ENCODE measurements at places on chromosomes 6 and 20.

DNA sequence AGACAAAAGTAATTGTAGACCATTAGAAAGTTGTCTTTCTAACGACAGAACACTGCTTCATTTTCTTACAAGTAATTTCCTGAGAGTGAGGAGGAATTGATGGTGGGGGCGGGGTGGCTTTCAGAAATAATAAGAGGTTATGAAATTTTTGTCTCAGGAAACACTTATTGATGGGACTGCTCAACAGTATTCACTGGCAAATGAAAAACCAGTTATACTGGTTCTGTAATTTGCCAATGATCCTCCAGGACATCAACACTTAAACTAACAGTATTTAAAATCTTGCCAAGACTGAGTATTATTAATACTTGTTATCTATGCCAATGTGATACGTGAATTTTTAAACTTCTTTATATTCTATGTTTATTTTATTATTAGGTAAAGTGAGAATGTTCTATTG is 41.8 kb upstream of the FUT9 start:
- DNase-seq: no peak

DNA sequence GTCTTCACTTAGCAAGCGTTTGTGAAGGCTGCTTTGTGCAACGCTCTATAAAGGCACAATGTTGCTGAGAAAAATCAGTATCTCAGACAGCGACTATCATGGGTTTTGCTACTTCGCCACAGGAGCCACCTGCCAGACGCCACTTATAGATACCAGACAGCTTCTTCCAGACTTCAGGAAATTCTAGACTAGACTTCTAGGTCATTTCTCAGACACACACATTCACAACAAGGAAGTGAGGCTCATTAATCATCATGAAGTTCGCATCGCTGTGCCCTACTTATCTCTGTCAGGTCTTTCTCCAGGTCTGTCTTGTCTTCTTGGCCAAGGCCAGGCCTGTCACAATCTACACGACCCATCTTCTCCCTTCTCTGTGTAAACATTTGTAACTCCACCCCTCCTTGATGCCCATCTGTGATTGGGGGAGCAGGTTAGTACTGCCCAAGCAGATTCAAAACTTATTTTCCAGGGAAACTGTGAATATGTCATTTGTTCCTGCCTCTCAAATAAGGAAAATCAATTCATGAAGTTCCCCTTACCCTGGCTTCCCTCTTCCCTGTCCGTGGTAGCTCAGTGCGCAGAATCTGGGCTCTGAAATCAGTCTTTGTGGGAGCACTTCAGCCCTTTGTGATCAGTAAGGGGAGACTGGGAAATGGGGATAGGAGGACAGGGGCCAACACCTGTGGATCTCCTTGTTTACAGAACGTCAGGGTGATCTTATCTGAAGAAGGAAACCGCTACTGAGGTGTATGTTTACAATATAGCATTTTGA is 115.5 kb downstream of the TNFAIP3 start:
- DNase-seq: no peak

GRCh38 chr6:42423244-42423643 is 28.5 kb downstream of the TRERF1 start:
- no peak for DNase-seq

DNA sequence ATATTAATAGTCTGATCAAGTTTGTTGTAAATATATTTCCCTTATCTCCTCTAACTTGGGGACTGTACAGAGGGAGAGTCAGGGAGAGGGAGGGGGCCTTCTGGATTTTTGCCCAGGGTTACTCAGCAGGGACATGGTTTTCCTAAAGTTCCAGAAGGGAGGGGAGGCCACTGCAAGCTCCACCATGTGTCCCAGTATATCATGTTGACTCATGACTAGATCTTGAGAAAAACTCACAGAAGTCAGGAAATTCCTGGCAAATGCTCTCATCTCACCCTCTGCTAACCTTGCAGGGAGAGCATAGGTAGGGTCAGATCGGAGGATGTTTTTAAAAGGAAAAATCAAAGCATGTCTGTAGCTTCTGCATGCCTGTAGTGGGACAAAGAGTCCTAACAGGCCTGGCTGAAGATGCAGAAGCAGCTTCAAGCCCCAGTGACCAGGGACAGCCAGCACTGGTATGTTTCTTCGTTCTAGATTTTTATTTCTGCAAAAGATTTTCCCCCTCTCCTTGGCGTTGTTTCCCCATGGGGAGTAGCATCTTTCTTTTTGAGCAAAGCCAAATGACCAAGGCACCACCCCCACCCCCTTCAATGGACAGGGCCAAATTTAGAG is 272.9 kb upstream of the SUPT3H start:
- no peak for DNase-seq

- no peak for DNase-seq
Measured at GRCh38 chr20:1868856-1869255, 26.4 kb upstream of the SIRPA start.

- no peak for DNase-seq
Measured at GRCh38 chr6:56038764-56039163, 163.4 kb upstream of the BMP5 start.

DNA sequence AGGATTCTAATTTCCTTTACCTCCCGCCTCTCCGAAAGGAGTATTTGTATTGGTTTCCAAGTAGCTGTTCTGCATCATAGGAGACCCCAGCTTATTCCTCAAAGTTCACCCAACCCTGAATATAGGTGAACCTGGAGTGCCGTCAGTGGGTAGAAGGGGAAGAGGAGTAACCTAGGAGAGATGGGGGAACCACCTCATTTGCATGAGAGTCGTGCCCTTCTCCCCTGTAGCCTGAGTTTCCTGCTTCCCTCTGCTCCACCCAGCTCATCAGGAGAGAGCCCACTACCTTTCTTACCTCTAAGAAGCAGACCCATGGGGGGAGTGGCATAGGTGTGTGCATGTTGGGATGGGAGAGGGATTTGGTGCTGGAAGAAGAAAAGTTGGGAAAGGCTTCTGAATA is 17.3 kb upstream of the WFDC2 start:
- DNase-seq: no peak

GRCh38 chr6:77019081-77019480 is 444.2 kb downstream of the HTR1B start:
- no peak for DNase-seq

DNA sequence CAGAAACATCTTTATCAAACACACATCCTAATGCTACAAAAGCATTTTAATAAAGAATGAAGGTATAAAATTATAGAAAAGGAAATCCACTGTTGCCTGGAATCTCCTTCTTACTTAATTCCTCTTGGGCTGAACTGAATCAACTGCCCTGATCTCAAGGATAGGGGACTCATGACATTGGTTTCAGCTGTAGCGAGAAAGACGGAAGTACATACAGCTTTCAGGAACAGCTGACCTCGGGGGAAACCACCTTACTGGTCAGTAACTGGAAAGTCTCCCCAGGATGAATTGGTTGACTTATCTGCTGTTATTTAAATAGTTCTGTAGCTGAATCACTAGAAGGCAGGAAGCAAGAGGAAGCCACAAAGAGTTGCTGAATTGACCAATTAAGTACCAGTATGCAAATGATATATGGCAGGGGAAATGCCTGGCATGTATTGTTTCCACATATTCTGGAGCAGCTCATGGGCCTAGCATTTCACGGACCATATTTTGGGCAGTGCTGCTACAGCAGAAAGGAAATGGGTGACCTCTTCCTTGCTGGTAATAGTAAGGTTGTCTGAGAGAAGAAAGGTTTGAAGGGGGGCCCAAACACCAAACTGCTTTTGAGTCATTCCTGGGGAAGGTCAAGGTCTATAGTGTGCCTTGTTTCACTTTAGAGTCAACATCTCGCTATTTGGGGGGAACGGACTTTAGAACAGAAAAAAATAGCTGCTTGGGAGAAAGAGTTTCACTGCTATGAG is 43.7 kb upstream of the MAP7 start:
- DNase-seq: no peak

GRCh38 chr20:35023624-35024023 is 68.0 kb downstream of the MYH7B start:
- no peak for DNase-seq

GRCh38 chr20:3995067-3995748 is 20.1 kb downstream of the RNF24 start:
- no peak for DNase-seq

GRCh38 chr6:81486234-81486633 is 266.2 kb downstream of the TENT5A start:
- DNase-seq: no peak

- DNase-seq: no peak
Measured at GRCh38 chr20:45246109-45246508, 8.3 kb downstream of the SLPI start.

- DNase-seq: no peak
Measured at GRCh38 chr20:33463332-33464101, 20.0 kb upstream of the SNTA1 start.

- DNase-seq: no peak
Measured at GRCh38 chr6:137013031-137013430, 31.7 kb downstream of the IL20RA start.

GRCh38 chr6:108714101-108714765 is 134.0 kb upstream of the ARMC2 start:
- no peak for DNase-seq

DNA sequence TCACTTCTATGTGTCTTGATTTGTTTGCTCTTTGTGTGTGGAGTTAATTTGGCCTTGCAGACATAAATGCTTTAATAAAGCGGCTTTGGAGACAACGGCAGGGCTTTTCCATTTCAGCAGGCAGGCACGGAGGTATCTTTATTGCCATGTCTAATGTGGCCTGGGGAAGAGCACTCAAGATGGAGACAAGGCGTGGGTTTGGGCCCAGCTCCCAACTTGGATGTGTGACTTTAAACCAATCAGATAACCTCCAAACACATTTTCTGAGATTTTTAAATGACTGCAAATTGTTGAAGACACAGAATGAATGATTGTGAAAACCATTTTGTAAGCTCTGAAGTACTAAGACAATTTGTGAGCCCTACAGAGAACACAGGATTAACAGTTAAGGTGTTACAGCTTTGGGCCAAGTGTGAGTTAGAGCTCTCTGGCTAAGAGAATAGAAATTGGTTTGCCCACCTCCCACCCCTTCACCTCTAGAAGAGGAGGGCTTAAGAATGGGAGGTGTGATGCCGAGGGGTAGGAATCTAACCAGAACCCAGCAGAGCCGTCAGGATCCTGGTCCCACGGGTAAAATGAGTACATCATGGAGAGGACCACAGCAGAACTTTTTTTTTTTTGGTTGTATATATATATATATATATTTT is 9.0 kb downstream of the DYNLT1 start:
- no peak for DNase-seq

GRCh38 chr20:17678295-17678694 is 3.7 kb downstream of the RRBP1 start:
- no peak for DNase-seq

GRCh38 chr6:38077488-38078030 is 258.0 kb downstream of the ZFAND3 start:
- DNase-seq: no peak

DNA sequence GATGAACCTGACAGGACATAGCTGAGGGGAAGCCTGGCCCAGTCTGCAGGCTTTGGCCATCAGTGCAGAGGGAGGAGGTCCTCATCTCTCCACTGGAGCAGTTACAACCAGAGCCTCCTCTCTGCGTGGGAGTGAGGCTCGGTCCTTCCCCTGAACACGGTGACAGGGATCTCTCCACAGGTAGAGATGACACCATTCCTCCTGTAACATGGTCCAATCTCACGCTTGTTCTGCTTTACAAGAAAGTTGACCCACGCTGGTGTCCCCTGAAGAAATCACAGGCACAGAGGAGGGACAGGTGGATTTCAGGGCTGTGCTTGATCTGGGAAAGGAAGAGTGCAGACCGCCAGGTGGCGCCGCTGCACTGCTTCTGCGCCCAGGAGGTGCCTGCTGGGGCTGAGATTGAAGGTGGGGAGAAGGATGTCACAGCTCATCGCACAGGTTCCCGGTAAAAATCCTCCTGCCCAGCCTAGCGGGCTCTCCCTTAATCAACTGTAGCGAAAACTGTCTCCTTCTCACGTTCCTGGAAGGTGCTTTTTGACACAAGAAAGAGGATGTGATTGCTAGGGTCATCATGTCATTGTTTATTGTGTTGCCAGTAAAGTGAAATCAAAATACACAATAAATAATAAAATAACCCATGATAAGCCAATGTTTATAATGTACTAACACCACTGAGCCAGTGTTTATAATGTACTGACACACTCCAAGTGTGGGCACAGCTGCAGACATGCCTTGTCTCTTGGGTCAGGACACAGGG is 20.4 kb downstream of the HLA-G start:
- peak; percentile 47 for DNase-seq

- DNase-seq: no peak
Measured at GRCh38 chr6:169915769-169916550, 164.5 kb downstream of the ERMARD start.

DNA sequence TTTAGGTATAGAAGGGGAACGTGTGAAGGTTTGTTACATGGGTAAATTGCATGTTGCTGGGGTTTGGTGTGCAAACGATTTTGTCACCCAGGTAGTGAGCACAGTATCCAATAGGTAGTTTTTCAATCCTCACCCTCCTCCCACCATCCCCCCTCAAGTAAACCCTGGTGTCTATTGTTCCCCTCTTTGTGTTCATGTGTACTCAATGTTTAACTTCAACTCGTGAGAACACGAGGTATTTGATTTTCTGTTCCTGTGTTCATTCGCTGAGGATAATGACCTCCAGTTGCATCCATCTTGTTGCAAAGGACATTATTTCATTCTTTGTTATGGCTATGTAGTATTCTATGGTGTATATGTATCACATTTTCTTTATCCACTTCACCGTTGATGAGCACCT is 11.6 kb upstream of the VNN1 start:
- DNase-seq: no peak

GRCh38 chr20:3864518-3864917 is 17.9 kb downstream of the MAVS start:
- no peak for DNase-seq

GRCh38 chr20:15236812-15237211 is 899.4 kb upstream of the FLRT3 start:
- DNase-seq: no peak

- DNase-seq: no peak
Measured at GRCh38 chr6:48619771-48620170, 508.8 kb upstream of the PTCHD4 start.

DNA sequence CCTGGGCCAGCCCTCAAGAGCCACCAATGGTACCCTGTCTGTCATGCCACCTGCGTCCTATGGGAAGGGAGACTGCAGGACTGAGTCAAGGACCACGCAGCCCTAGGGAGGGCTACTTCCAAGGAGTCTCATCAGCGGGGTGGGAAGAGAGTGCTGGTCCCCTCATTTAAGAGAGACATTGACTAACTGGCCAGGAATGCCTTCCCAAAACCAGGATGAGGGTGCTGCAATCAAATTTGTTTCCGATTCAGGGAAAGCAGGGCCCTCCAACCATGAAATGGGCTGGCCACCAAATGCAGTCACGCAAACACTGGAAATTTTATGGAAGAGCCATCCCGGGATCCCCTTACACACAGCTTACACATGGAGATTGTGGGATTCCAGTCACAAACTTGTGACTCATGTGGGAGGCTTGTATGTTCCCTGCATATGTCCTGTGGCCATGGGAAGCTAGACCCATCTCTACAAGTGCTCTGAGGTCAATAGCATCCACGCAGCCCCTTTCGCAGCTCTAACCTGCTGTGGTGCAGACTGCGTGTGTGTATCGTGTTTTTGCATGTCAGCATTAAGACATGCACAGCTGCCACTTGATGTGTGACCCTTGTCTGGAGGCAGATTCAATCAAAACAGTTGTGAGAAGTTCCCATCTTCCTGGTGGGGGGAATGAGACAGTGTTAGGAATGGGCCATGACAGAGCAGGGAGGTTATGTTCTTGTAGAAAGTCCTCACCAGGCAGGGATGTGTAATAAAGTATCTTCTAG is 53.0 kb upstream of the CST7 start:
- DNase-seq: no peak

GRCh38 chr6:141359953-141360352 is 772.8 kb upstream of the GJE1 start:
- DNase-seq: no peak

- no peak for DNase-seq
Measured at GRCh38 chr6:119444642-119445557, 95.3 kb upstream of the MAN1A1 start.
